T follicular helper cell (primary cell): ENCODE measurements at places on chromosomes 6 and 20.

- DNase-seq, result no peak
Measured at GRCh38 chr6:82720992-82721391, 344.6 kb downstream of the UBE3D start.

- no peak for DNase-seq
Measured at GRCh38 chr6:87561017-87561416, 28.8 kb downstream of the RARS2 start.

DNA sequence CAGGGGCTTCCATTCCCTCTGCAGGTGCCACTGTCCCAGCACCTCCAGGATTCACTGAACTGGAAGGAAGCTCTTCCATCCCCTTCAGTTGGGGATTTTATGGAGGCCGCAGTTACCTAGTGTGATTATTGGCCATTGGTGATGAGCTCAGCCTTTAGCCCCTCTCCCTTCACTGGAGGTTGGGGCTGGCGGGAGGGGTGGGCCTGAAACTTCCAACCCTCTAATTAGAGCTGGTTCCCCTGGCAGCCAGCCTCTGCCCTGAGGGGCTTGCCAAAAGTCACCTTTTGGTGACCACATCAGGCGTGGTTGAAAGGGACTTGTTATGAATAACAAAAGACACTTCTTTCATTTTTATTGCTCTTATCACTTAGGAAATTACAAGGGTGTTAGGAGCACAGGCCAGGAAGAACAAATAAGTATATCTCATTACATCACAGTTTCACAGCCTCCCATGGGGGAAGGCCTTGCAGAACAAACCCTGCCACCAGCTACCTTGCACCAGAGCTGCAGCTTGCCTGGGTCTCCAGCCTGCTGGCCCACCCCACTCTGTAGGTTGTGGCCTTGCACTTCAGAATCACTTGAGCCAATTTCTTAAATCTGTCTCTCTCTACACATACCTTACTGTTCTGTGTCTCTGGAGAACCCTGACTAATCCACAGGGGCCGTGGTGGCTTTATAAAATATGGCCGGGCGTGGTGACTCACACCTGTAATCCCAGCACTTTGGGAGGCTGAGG, 5.0 kb downstream of the PYGB start:
- DNase-seq, result no peak

DNA sequence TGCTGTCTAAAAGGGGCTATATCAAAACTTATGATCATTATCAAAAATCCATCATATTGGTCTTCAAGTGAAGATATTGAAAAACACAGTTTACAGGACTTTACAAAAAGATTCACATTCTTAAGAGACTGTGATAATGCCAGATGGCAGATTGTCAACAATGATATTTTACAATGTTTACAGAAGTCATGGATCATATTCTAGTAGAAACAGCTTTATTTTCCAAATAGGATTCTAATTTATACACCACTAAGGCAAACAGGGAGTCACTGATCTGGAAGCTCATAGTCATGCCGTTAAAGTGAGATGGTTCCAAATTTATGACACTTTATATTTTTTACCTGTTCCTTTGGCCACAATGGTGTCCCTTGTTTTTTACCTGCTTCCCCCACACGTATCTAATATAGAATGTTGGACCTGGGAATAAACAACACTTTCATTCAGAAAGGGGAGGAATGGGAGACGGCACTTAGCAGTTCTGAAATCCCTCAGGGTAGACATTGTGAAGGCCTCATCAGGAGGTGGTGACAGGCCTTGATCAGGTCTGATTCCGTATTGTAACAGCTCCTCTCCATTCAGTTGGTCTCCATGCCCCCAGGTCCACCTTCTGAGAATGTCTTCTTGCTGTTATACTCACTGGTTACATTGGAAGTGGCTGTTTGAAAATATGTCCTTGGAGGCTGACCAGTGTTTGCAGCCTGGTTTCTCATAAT, 228.6 kb downstream of the ADGB start:
- no peak for DNase-seq

DNA sequence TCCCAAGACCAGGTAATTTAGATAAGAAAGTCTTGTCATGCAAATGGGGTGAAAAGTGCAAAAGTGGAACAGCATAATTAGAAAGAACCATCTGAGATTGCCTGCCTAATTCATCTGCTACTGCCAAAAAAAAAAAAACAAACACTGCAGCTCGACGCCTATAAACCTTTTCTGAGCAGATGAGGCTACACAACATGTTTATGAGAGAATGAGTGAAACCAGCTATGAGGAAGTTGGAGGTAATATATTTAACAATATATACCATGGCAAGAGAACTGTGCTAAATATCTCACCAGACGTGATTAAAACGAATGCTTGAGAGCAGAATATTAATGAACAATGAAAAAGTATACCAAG, 50.0 kb downstream of the LAMA4 start:
- no peak for DNase-seq

DNA sequence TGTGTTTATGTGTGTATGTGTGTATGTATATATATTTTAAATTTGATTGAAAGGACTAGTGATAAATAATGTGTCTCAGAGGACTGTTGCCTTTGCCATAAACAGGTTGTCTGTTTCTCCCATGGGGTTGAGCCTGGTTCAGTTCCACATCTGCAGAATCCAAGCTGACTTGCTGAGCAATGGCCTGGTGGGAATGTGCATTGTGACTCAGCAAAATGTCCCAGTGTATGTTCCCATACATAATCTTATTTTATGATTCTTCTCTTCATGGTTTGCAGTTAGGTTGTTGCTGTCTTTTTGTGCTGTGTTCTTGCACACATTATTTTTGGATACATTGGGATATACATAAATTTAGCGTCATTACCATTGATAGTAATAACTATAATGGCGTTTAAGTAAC, 115.6 kb upstream of the SLC24A3 start:
- no peak for DNase-seq

GRCh38 chr20:44537993-44538392, 16.1 kb upstream of the SERINC3 start:
- no peak for DNase-seq

DNA sequence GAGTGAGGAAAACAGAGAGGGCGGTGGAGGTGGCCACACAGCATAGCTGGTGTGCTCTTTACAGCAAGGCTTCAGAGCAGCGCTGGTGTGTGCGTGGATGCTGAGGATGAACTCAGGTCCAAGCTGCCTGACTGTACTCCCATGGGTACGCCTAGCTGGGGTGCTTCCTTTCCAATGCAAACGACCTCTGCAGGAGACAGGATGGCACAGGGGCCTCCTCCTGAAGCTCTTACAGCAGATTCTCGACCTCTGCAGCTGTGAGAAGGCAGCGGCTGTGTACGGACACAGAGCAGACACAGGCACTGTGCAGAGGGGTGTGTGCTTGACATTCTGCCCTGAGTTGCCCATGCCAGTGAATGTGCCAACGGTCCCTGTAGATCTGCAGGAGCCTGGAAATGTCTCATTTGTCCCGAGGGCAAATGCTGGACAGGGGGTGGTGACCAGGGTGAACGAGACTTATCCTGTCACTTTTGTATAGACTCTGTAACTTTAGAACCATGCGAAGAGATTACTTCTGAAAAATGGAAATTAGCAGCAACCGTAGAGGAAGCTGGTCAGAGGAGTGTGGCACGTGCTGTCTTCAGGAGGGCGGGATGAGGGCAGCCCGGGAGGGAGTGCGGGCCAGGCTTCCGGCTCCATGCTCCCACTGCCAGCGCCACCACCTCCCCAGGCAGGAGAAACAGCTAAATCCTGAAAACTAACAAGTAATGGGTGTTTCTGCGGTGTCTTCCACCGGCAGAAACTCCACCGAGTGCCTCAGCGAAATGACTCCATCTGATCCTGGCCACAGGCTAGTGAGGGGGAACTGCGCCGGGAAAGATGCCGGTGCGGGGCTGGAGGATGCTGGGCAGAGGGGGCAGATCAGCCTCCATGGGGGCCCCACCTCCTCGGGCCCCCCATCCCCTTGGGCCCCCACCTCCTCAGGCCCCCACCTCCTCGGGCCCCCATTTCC, 120.9 kb upstream of the RPS6KA2 start:
- no peak for DNase-seq

GRCh38 chr20:47117371-47117770, 222.7 kb downstream of the EYA2 start:
- DNase-seq, result no peak

- no peak for DNase-seq
Measured at GRCh38 chr6:46795816-46796215, 2.6 kb downstream of the MEP1A start.

- no peak for DNase-seq
Measured at GRCh38 chr20:58084566-58084965, 143.9 kb downstream of the ANKRD60 start.

DNA sequence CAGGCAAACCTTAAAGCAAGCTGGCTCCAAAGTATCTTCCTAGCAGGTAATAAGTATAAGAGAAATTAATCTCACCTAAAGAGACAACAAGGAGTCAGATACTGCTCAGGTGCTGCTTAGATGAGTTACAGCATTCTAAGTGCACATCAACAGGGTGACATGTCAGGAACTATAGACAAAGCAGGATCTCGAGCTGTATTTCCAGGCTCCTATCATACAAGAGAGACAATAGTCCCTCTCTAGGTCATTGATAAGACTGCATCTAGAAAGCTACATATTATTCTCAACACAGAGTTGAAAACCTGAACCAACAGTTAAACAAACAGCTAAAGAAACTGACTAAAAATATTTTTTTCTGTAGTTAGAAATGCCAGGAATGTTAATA, 3.9 kb downstream of the PTPRK start:
- DNase-seq, result no peak
